Kasumi-1 (cell line): ENCODE measurements at places on chromosomes 11 and 22.

GRCh38 chr11:46947399-46948077, 11.0 kb downstream of the CSTPP1 start:
- DNase-seq: no peak

- DNase-seq: no peak
These were observed 1297.3 kb downstream of the JRKL start for GRCh38 chr11:97687111-97687510.

DNA sequence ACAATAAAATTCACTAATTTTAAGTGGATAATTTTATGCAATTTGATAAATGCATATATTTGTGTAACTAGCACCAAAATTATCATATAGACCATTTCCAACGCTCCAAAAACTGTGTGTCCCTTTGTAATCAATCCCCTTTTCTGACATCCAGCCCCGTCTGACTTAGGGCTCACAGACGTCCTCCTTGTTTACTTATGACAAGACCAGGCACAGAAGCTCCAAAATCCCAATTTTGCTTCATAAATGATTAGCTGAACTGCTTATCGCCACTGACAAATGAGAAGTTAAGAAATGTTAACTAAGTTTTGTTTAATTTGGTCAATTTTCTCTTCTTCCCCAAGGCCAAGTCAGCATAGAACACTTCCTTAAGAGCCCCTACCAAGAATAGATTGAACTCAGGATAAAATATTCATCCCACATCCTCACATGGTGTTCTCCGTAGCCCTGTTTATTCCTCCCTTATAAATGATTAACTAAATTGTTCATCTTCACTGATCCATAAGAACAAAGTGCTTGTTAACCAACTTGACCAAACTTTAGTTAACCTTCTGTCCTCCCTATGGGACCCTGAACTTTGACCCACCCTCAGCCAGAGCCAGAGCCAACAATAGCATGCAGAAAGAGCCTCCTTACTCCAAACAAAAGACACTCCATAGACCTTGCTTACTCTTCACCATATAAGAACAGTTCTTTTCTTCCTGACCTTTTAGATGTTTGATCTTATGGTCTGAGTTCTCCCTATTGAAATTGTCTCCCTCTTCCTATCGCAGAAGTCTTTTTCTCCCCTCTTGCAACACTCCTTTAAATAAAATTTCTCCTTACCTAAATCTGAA, 30.8 kb upstream of the GLYAT start:
- DNase-seq: no peak

DNA sequence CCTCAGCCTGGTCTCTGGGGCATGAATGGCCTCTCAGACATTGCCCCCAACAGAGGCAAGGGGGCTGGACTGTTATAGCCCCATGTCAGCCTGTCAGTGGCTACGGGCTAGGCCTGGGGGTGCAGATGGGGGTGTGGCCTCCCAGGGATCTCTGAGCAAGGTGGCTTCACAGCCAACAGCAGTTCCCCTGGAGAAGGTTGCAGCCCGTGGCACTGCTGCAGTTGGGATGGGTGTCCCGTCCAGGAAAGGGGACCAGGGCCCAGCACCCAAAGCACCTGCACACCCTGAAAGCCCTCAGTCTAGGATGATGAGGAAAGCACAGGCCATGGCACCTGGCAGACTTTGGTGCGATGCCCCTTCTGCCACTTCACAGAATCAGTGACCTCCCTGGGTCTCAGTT, 101.3 kb downstream of the TP53I11 start:
- no peak for DNase-seq

- DNase-seq: no peak
These were observed 77.4 kb downstream of the PARVA start for GRCh38 chr11:12454782-12455181.

DNA sequence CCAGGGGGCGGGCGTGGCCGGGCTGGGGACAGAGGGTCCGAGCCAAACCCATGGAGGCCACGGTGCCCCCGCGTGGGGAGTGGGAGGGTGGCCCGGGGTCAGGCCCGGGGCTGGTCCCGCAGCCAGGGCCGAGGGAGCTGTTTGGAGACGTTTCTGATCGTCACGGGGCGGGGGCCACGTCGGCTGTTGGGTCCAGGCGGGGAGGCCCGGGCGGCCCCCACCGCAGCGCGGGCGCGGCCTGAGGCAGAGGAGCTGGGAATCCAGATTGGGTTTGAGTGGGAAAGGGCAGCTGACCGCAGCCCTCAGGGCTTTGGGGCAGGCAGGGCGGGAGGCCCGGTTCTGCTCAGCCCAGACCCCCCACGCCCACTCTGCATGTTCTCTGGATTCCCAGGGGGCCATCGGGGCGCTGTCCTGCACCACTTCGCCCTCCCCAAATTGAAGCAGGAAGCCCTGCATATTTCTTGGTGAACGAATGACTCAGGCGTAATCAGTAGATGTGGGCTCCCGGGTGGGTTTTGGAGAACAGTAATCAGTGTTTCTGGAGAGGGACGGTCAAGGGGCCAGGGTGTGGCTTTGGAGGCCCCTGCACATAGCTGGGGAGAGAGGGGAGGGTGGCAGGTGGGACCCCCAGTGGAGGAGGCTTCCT, 583 bp downstream of the MRPL23 start:
- DNase-seq: no peak

DNA sequence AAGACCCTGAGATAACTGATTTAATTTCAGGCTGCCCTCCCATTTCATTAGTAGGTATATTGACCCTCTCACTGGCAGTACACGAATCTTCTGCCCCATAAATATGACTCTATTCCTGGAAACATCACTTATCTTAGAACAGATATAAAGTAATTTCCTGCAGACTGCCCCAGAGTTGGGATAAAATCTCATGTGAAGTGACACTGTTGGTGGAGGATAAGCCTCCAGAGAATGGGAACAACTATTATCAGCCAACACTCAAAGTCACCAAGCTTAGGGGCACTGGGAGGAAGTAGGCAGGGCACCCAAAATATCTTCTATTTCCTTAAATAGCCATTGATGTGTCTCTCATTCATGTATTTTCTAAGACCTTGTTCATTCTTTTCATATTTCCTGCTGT, 8.2 kb downstream of the OR51B5 start:
- no peak for DNase-seq

DNA sequence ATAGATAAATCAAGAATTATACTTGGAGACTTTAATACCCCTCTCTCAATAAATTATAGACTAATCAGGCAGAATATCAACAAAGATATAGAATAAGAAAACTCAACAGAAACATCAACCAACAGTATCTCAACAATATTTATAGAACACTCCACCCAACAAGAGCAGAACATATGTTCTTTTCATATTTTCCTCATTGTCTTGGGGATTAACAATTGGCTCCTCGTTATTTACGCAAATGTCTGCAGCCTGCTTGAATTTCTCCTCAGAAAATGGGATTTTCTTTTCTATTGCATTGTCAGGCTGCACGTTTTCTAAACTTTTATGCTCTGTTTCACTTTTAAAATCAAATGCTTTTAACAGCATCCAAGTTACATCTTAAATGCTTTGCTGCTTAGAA, 37.0 kb upstream of the FBLN1 start:
- no peak for DNase-seq

GRCh38 chr11:68684385-68685356, at the start of gene GAL:
TSS of gene GAL (plus strand) at chr11:68684544. CDS start at chr11:68684924, 380 bp downstream.
- DNase-seq: no peak

DNA sequence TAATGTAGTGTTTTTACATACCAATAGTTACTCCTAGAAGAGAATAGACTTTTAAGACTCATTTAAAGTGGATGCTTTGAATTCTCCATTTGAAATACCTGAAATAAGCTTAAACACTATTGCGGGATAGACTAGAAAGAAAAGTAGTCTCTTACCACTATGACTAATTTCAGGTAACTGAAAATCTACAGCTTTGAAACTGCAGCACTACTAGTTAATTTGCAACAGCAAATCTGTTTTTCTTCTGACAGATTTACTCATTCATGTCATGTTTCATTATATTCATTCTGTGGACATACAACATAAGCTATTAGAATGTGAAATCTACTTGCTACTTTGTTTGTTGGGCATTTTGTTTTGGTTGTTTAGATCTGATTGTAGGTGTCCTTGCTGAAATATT, 153.6 kb downstream of the MAML2 start:
- no peak for DNase-seq
